ENCODE measurements at places on chromosomes 4 and X. TPM values are rescaled to one million over a fixed set of nuclear protein-coding genes. Genes with fewer than 3 reads are reported as not detected.

S100P gene
- 3.8 TPM for total RNA-seq

GYPB gene
- total RNA-seq, result not detected

RNF4 gene
- 104 TPM for total RNA-seq

TEX13C gene
- total RNA-seq, result not detected

NSG1 gene
- 20.7 TPM for total RNA-seq

GRCh38 chr4:151455212-151455611 is 46.2 kb downstream of the FHIP1A start:
- no peak for DNase-seq

- peak; percentile 9 for DNase-seq
Measured at GRCh38 chr4:5051278-5052203, at the start of gene STK32B. Gene STK32B, plus strand, starts transcription at chr4:5051480.

GRCh38 chrX:40853004-40853815 is 117.9 kb upstream of the MED14 start:
- no peak for DNase-seq

GRCh38 chr4:12118651-12119213 is 690.0 kb upstream of the HS3ST1 start:
- DNase-seq, result no peak

- no peak for DNase-seq
Measured at GRCh38 chr4:109912706-109913595, at the start of gene EGF. Gene EGF, plus strand, starts transcription at chr4:109912883. Its CDS starts 453 bp downstream, at chr4:109913336.

- no peak for DNase-seq
Measured at GRCh38 chrX:40172401-40173142, 74.8 kb upstream of the BCOR start.

DNA sequence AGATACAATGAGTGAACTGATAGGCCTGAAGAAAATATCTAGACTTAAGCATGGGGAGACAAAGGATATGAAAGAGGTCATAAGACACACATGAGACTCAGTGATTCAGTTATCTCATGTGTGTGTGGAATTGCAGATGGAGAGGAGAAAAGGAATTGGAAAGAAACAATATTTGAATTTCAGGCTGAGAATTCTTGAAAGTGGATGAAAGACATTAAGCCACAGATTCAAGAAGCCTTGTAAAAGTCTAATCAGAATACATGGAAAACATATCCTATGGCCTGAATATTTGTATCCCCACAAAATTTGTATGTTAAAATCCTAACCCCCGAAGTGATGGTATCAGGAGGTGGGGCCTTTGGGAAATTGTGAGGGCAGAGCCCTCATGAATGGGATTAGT is 28.3 kb downstream of the NSUN7 start:
- no peak for DNase-seq

GRCh38 chr4:84507941-84508340 is 8.8 kb upstream of the NKX6-1 start:
- DNase-seq, result no peak

DNA sequence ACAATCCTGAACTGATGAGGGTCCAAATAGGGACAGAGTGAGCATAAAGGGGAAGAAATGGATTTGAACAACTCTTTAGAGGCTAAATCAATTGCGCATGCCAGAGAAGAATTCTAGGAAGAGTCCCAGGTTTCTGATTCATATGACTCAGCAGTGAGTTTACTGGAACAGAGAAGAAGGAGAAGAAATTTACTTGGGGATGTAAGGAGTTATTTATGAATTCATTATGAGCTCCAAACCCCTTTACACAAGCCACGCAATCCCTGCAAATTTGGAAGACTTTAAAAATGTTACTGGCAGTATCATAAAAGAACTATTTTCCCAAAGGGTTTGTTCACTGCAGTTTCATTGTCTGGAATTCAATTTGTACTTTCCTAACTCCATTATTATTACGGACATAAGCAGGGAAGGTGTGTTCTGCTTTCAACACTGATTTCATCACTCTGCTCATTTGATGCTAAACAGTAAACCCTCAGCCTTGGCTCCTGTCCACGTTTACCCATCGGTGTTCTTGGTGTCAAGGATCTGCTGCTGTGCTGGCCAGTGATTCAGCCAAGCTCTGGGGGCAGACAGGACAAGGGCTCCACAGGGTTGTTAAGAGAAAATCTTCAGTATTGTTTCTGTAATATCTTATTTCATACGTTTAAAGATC is 273.7 kb downstream of the HNRNPD start:
- no peak for DNase-seq

DNA sequence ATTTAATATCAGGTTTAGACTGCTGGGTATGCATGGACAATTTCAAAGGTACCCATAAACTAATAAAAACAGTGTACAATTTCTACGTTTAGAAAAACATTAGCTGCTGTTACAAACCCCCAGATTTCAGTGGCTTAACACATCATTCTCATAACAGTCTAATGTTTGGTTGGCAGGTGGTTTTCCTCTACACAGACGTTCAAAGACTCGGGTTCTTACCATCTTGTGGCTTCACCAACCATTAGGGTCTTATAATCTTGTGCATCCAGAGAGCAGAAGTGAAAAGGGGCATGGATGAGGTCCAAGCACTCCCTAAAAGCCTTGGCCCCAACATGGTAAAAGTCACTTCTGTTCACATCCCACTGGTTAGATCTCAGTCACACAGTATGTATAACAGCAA is 71.6 kb downstream of the SH3RF1 start:
- no peak for DNase-seq
